Vagina (tissue), 2 donors: ENCODE measurements at places on chromosomes 7 and 10. TPM values are rescaled to one million over a fixed set of nuclear protein-coding genes. Genes with fewer than 3 reads are reported as not detected.

- no peak overlapping the region for H3K4me3 ChIP-seq
- H3K27me3 ChIP-seq = no peaks in the 10 kb centered on the region
- H3K4me1 ChIP-seq = no peaks in the 10 kb centered on the region
- no peaks in the 10 kb centered on the region for H3K36me3 ChIP-seq
- H3K27ac ChIP-seq = no peak overlapping the region
Observed at GRCh38 chr10:32190890-32191491, 134.8 kb upstream of the KIF5B start.

FAM25A gene
- total RNA-seq = 40.0 TPM

SLC29A4 gene
- 2.7 TPM for total RNA-seq

ABCB1 gene
- 2.9 TPM for total RNA-seq

DNA sequence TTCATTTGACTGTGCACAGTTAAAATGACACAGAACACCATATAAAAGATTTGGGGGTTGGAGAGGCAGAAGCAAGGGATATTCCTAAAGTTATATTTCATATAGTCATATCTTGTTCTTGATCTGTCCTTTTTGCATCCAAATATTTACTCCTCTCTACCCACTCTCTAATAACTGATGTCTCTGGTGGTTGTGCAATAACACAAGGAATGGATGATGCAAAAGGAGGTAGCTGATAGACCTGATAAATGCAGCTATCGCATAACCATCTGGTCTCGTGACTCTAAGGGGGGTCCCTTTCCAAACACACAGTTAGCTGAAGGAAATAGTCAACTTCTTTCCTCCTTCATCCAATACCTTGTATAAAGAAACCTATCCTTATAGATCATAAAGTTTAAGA is 123.1 kb downstream of the POLR1F start:
- H3K4me3 ChIP-seq = no peak overlapping the region
- no peak for DNase-seq
- no peak overlapping the region for H3K27ac ChIP-seq
- no peaks in the 10 kb centered on the region for H3K36me3 ChIP-seq
- H3K4me1 ChIP-seq = no peaks in the 10 kb centered on the region

- H3K4me3 ChIP-seq = no peak overlapping the region
- H3K4me1 ChIP-seq = no peaks in the 10 kb centered on the region
- no peaks in the 10 kb centered on the region for H3K36me3 ChIP-seq
- H3K27me3 ChIP-seq = no peaks in the 10 kb centered on the region
- H3K27ac ChIP-seq = no peak overlapping the region
- DNase-seq = no peak
Observed at GRCh38 chr10:50275650-50276235, 24.4 kb upstream of the ASAH2 start.

GRCh38 chr7:57404343-57404966 is 45.5 kb upstream of the ZNF716 start:
- DNase-seq = no peak
- H3K36me3 ChIP-seq = no peaks in the 10 kb centered on the region
- H3K27me3 ChIP-seq = no peaks in the 10 kb centered on the region
- H3K4me1 ChIP-seq = no peaks in the 10 kb centered on the region
- H3K27ac ChIP-seq = no peak overlapping the region
- H3K4me3 ChIP-seq = no peak overlapping the region

GRCh38 chr10:4216726-4217125 is 431.7 kb upstream of the KLF6 start:
- DNase-seq = no peak
- H3K4me3 ChIP-seq = no peak overlapping the region
- no peak overlapping the region for H3K27ac ChIP-seq
- no peaks in the 10 kb centered on the region for H3K36me3 ChIP-seq
- no peaks in the 10 kb centered on the region for H3K27me3 ChIP-seq

DNA sequence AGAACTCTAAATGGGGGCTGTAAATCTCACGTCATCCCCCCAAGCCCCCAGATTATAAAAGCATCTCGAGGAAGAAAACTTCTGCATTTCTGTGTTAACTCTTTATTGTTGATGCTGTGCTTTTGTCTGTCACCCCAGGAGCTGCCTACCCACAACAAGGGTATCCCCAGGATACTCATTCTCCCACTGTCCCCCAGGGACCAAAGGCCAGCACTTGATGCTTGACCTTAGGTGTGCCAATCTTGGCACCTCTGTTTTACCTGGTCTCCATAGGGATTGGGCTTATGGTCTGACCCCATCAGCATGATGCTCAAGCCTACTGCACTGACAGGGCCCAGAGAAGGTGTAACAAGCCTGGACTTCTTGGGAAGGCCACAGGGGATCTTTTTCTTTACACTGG is 225.9 kb upstream of the AGK start:
- peak; percentile 52 for DNase-seq
- no peaks in the 10 kb centered on the region for H3K27me3 ChIP-seq
- H3K4me1 ChIP-seq = no peaks in the 10 kb centered on the region

GRCh38 chr10:28444031-28444430 is 88.9 kb upstream of the WAC start:
- no peak overlapping the region for H3K27ac ChIP-seq
- H3K36me3 ChIP-seq = no peaks in the 10 kb centered on the region
- H3K4me1 ChIP-seq = no peaks in the 10 kb centered on the region
- no peaks in the 10 kb centered on the region for H3K27me3 ChIP-seq
- H3K4me3 ChIP-seq = no peak overlapping the region

GRCh38 chr7:155327590-155328320 is 30.1 kb downstream of the INSIG1 start:
- no peaks in the 10 kb centered on the region for H3K36me3 ChIP-seq
- H3K4me3 ChIP-seq = no peak overlapping the region
- no peaks in the 10 kb centered on the region for H3K27me3 ChIP-seq
- H3K27ac ChIP-seq = no peak overlapping the region
- H3K4me1 ChIP-seq = no peaks in the 10 kb centered on the region

ADIRF gene
- total RNA-seq = 374 TPM

DNA sequence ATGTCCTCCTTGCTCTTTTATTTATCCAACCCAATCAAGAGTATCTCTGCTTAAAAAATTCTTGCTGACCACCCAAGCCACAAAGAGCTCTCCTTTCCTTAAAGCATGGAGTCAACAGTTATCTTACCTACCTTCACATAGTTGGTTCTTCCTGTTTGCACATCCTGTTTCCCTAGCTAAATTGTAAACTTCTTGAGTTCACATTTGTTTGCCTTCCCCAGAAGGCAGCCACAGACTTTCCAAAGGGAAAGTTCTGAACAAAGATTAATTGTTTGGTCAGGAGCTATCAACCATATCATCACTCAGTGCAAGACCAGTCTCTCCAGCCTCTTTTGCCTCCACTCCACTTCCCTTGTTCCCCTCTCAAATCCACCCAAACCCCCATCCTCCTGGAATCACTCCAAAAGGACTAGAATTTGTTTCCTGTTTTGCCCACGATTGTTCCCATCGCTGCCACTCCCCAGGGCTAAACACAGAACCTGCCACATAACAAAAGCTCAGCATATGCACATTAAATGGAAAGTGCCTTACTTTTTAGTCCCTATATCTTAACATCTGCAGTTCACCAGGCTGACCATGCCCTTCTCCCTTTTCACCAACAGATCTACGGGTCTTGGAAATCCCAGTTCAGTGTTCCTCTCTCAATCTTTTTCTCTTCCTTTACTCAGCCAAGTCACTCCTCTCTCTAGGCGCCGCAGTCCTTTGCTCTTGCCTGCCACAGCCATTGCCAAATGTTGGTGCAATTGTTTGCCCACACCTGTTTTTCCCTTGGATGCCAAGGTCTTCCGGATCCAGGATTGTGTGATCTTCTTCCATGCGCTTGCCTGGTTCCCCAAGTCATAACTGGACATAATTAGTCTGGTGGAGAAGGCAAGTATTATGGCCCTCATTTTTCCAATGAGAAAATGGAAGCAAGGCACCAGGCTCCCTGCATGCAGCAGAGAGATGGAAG is 265.5 kb downstream of the KCNMA1 start:
- no peak overlapping the region for H3K4me3 ChIP-seq
- H3K27ac ChIP-seq = no peak overlapping the region
- no peak for DNase-seq
- H3K4me1 ChIP-seq = no peaks in the 10 kb centered on the region
- H3K36me3 ChIP-seq = no peaks in the 10 kb centered on the region

DNA sequence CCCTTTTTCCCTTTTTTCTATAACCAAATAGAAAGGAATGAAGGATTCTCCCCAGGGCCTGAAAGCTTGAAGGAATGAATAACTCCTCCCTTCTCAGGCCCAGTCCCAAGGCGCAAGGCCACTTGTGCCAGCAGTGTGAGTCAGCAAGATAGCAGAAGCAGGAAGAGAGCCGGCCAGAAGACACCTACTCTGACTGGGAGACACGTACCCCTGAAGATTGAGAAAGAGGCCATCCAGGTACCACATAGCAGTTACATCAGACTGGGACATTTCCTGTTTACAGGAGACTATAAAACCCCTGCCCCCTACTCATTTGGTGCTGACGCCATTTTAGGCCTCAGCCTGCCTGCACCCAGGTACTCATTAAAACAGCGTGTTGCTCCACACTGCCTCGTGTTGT is 65.5 kb downstream of the LRRC17 start:
- H3K4me3 ChIP-seq = no peak overlapping the region
- H3K27ac ChIP-seq = no peak overlapping the region
- H3K27me3 ChIP-seq = no peaks in the 10 kb centered on the region

DNA sequence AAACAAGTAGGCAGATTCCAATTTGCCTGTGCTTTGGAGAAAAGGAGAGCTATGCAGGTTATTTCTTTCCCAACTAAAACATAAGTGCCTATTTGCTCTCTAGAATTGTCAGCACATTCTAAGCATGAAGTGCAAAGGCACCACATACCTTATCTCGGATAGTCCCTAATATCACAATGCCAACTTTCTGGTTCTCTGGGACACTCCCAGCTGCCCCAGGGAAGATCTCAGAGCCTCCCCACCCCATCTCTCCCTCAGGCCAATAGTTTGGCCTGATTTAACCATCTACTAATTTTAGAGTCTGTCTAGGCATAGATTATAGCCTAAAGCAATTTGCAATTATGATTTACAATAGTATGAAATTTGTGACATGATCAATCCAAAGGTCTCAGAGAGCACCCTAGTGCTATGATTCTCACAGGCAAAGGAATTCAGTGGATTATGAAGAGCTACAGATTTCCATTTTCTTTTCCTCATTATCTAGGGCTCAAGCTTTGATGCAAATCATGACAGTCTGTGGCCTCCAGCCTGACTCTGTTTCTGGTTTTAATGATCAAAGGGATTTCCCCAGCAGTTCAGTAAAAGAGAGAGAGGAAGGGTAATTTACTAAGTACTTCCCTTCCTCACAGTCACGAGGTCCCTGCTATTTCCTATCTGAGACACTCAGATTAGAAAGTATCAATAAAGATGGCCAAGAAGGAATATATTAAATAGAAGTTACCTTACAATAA is 29.0 kb upstream of the IL6 start:
- H3K4me3 ChIP-seq = no peak overlapping the region
- H3K27ac ChIP-seq = no peak overlapping the region
- no peaks in the 10 kb centered on the region for H3K4me1 ChIP-seq
- no peaks in the 10 kb centered on the region for H3K27me3 ChIP-seq

- no peaks in the 10 kb centered on the region for H3K4me1 ChIP-seq
- H3K4me3 ChIP-seq = no peak overlapping the region
- peaks cover 23% of the 10 kb centered on the region for H3K36me3 ChIP-seq
- no peak overlapping the region for H3K27ac ChIP-seq
- DNase-seq = no peak
- H3K27me3 ChIP-seq = no peaks in the 10 kb centered on the region
Observed at GRCh38 chr10:123044391-123044790, 35.6 kb downstream of the ACADSB start.

C7orf57 gene
- not detected for total RNA-seq

GRCh38 chr7:105990727-105991453 is 27.8 kb downstream of the CDHR3 start:
- no peak overlapping the region for H3K4me3 ChIP-seq
- H3K27me3 ChIP-seq = no peaks in the 10 kb centered on the region
- DNase-seq = no peak
- no peaks in the 10 kb centered on the region for H3K36me3 ChIP-seq
- H3K27ac ChIP-seq = no peak overlapping the region
- H3K4me1 ChIP-seq = no peaks in the 10 kb centered on the region

GRCh38 chr7:27936768-27937102 is 196.8 kb downstream of the TAX1BP1 start:
- no peaks in the 10 kb centered on the region for H3K27me3 ChIP-seq
- H3K27ac ChIP-seq = no peak overlapping the region
- DNase-seq = no peak
- H3K4me1 ChIP-seq = peaks cover 22% of the 10 kb centered on the region
- H3K36me3 ChIP-seq = no peaks in the 10 kb centered on the region

GRCh38 chr7:127396184-127396583 is 3.7 kb upstream of the ZNF800 start:
- H3K36me3 ChIP-seq = no peaks in the 10 kb centered on the region
- no peaks in the 10 kb centered on the region for H3K27me3 ChIP-seq
- no peak overlapping the region for H3K27ac ChIP-seq
- H3K4me3 ChIP-seq = no peak overlapping the region
- no peak for DNase-seq
- H3K4me1 ChIP-seq = peaks cover 16% of the 10 kb centered on the region

DNA sequence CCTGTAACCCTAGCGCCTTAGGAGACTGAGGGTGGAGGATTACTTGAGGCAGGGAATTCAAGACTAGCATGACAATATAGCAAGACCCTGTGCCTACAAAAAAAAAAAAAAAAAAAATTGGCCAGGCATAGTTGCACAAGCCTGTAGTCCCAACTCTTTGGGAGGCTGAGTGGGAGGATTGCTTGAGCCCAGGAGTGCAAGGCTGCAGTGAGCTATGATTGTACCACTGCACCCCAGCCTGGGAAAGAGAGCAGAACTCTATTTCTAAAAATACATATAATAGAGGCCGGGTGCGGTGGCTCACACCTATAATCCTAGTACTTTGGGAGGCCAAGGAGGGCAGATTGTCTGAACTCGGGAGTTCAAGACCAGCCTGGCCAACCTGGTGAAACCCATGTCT is 10.2 kb upstream of the SORBS1 start:
- H3K4me1 ChIP-seq = no peaks in the 10 kb centered on the region
- no peak overlapping the region for H3K4me3 ChIP-seq
- no peak overlapping the region for H3K27ac ChIP-seq

GRCh38 chr7:78326876-78327275 is 528.3 kb downstream of the PHTF2 start:
- no peaks in the 10 kb centered on the region for H3K4me1 ChIP-seq
- H3K36me3 ChIP-seq = no peaks in the 10 kb centered on the region
- H3K4me3 ChIP-seq = no peak overlapping the region
- DNase-seq = no peak
- H3K27me3 ChIP-seq = no peaks in the 10 kb centered on the region

DNA sequence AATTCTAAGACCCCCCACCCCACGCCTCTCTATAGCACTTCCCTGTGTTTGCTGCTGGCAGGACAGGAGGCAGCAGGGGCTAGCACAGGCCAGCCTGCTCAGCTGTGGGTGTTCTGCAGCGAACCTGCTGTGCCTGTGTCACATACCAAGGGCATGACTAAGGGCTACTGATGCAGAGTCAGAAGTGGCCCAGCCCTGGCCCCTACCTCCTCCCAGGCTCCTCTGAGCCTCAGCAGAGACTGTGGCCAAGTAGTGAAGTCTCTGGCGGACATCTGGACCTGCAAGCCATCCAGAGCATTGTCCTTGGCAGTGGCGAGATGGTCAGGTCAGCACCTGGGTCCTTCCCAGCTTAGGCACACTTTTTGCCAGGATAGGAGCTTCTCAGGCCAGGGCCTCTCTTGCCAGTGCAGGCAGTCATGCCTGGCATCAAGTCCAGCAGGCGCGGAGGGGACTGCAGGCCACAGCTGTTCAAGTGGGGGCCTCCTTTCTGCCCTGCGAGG is 116.3 kb upstream of the RET start:
- H3K36me3 ChIP-seq = no peaks in the 10 kb centered on the region
- no peaks in the 10 kb centered on the region for H3K4me1 ChIP-seq
- no peak overlapping the region for H3K27ac ChIP-seq

- H3K4me1 ChIP-seq = no peaks in the 10 kb centered on the region
- no peak overlapping the region for H3K27ac ChIP-seq
- no peak overlapping the region for H3K4me3 ChIP-seq
- peaks cover 85% of the 10 kb centered on the region for H3K36me3 ChIP-seq
- no peak for DNase-seq
- no peaks in the 10 kb centered on the region for H3K27me3 ChIP-seq
Observed at GRCh38 chr7:148787571-148788295, 89.0 kb downstream of the CUL1 start.
